ENCODE measurements at places on chromosomes 2 and 18.
A peak's percentile ranks its signal among the peaks of the same experiment; 100 is the strongest.

- H3K36me3 ChIP-seq = no peaks in the 10 kb centered on the region
- H3K27ac ChIP-seq = no peak overlapping the region
- peaks cover 2% of the 10 kb centered on the region for H3K4me1 ChIP-seq
- DNase-seq = no peak
These were observed 830 bp downstream of the DNER start for GRCh38 chr2:229713371-229714079.

- no peak overlapping the region for H3K4me3 ChIP-seq
- H3K4me1 ChIP-seq = no peaks in the 10 kb centered on the region
- H3K36me3 ChIP-seq = no peaks in the 10 kb centered on the region
- H3K27ac ChIP-seq = no peak overlapping the region
- H3K27me3 ChIP-seq = no peaks in the 10 kb centered on the region
- no peak for DNase-seq
These were observed 6.8 kb downstream of the ESPNL start for GRCh38 chr2:238106698-238107524.

DNA sequence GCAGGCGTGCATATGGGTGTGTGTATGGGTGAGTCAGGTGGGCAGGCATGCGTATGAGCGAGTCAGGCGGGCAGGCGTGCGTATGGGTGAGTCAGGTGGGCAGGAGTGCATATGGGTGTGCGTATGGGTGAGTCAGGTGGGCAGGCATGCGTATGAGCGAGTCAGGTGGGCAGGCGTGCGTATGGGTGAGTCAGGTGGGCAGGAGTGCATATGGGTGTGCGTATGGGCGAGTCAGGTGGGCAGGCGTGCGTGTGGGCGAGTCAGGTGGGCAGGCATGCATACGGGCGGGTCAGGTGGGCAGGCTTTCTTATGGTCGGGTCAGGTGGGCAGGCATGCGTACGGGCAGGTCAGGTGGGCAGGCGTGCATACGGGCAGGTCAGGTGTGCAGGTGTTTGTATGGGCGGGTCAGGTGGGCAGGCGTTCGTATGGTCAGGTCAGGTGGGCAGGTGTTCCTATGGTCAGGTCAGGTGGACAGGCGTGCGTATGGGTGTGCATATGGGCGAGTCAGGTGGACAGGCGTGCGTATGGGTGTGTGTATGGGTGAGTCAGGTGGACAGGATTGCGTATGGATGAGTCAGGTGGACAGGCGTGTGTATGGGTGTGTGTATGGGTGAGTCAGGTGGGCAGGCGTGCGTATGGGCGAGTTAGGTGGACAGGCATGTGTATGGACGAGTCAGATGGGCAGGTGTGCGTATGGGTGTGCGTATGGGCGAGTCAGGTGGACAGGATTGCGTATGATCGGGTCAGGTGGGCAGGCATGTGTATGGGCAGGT is 28.7 kb upstream of the KLF11 start:
- no peak overlapping the region for H3K4me3 ChIP-seq
- no peaks in the 10 kb centered on the region for H3K36me3 ChIP-seq
- no peaks in the 10 kb centered on the region for H3K27me3 ChIP-seq

DNA sequence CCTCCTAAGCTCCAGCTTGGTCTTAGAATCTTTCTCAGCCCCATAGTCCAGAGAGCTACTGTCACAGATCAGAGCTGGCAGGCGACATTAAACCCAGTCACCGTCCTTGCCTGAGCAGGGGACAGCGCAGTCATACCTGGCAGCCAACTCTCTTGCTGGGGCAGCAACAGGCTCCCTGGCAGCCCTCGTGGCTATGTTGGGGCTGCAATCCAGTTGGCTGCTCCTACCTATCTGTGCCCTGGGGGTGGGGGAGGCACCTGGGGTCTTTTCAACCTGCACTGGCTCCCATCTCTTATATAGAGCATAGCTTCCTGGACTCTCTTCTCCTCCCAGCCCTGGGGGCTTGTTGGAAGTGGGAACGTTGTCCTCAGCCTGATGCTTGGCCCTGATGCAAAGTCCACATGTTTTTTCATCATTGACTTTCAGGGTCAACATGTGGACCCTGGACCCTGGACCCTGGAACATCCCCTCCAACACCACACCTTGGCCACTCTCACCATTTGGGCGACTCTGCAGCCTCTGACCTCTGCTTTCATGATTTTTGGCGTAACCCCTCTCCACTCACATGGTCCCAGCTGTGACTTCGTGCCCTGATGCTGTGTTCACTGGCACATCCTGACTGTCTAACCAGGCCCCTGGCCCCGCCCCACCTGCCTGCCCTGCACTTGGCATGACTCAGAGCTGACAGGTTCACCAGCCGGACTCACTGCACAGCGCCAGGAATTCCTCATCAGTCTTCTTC is 45.6 kb downstream of the ATOH8 start:
- no peaks in the 10 kb centered on the region for H3K36me3 ChIP-seq
- no peak for DNase-seq
- no peak overlapping the region for H3K27ac ChIP-seq
- H3K4me3 ChIP-seq = no peak overlapping the region
- H3K4me1 ChIP-seq = no peaks in the 10 kb centered on the region

GRCh38 chr2:195737511-195738325 is 80.7 kb downstream of the SLC39A10 start:
- H3K27me3 ChIP-seq = no peaks in the 10 kb centered on the region
- no peak overlapping the region for H3K4me3 ChIP-seq
- H3K4me1 ChIP-seq = no peaks in the 10 kb centered on the region
- no peak for DNase-seq

DNA sequence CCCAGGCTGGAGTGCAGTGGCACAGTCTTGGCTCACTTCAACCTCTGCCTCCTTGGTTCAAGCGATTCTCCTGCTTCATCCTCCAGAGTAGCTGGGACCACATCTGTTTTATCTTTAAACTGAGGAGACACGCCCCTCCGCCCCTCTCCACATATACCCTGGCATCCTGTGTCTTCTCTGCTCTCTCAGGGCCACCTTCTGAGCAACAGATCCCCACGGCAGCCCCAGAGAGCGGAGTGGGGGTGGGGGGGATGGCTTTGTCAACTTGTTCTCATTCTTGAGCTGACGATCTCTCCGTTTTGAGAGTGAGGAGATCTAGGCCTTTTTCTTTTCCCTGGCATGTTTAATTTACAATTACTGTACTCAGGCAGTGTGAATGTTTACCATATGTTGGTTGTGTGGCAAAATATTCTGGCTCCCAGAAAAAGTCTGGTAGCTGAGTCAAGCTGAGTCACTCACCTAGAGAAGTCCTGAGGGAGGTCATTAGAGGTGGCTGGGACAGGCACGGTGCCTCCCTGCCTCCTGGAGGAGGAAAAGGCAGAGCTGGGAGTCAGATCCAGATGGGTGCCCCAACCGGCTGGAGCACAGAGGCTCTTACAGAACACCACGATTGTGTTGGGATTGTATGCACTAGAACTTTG is 19.5 kb upstream of the ID2 start:
- no peak overlapping the region for H3K4me3 ChIP-seq
- H3K27me3 ChIP-seq = peaks cover 2% of the 10 kb centered on the region
- no peak overlapping the region for H3K27ac ChIP-seq
- H3K4me1 ChIP-seq = no peaks in the 10 kb centered on the region

- no peak overlapping the region for H3K27ac ChIP-seq
- no peaks in the 10 kb centered on the region for H3K36me3 ChIP-seq
- no peak for DNase-seq
- H3K4me3 ChIP-seq = no peak overlapping the region
- no peaks in the 10 kb centered on the region for H3K4me1 ChIP-seq
These were observed 8.3 kb downstream of the EFR3B start for GRCh38 chr2:25050128-25050527.

- no peaks in the 10 kb centered on the region for H3K4me1 ChIP-seq
- H3K36me3 ChIP-seq = no peaks in the 10 kb centered on the region
- no peaks in the 10 kb centered on the region for H3K27me3 ChIP-seq
- DNase-seq = no peak
- H3K27ac ChIP-seq = no peak overlapping the region
These were observed 9.3 kb upstream of the CD226 start for GRCh38 chr18:69956665-69957620.

- no peaks in the 10 kb centered on the region for H3K4me1 ChIP-seq
- no peak overlapping the region for H3K27ac ChIP-seq
- H3K4me3 ChIP-seq = no peak overlapping the region
- H3K36me3 ChIP-seq = no peaks in the 10 kb centered on the region
- no peak for DNase-seq
- no peaks in the 10 kb centered on the region for H3K27me3 ChIP-seq
These were observed 141.0 kb downstream of the UXS1 start for GRCh38 chr2:106053116-106053515.

DNA sequence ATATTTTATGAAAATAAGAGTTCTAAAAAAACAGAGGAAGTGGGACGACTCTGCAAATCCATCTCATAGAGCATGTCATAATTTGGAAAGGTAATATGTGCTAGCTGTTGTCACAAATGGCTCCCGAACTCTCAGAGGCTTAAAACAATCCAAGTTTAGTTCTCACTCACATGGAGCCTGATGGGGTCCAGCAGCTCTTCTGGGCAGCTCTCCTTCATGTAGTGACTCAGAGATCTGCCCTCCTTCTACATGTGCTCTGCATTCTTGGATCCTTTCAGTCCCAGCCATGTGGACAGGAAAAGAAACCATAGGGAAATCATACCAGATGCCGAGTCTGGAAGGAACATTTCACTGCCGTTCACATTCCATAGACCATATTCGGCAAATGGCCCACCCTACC is 180.1 kb upstream of the APCDD1 start:
- H3K4me3 ChIP-seq = no peak overlapping the region
- no peak for DNase-seq
- no peak overlapping the region for H3K27ac ChIP-seq
- no peaks in the 10 kb centered on the region for H3K4me1 ChIP-seq
- no peaks in the 10 kb centered on the region for H3K27me3 ChIP-seq

DNA sequence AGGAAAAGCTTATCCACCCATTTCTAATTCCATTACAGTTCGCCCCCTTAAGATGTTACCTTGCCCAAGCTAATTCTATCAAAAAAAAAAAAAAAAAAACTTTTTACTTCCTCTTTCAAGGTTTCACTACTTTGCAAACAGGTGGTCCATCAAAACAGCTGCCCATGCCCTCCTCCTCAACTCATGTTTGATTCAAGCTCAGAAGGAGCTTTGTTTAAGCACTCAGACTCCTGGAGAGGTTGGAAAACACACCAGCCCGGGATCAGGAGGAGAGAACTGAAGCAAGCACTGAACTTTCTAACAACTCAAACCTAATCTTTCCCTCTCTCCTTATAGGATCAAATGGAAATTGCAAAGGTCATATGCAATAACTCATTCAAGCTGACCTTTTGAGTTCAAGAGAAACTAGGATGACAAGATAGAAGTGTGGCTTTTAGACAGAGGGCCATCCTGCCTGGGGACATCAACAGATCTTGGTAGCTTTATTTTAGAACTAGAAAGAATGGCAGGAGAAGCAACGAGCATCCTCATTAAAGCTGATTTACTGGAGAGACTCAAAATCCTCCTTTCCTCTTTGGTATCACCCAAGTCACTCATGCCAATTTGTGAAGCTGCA is 28.3 kb upstream of the FZD7 start:
- no peak for DNase-seq
- H3K27ac ChIP-seq = no peak overlapping the region
- H3K36me3 ChIP-seq = no peaks in the 10 kb centered on the region

DNA sequence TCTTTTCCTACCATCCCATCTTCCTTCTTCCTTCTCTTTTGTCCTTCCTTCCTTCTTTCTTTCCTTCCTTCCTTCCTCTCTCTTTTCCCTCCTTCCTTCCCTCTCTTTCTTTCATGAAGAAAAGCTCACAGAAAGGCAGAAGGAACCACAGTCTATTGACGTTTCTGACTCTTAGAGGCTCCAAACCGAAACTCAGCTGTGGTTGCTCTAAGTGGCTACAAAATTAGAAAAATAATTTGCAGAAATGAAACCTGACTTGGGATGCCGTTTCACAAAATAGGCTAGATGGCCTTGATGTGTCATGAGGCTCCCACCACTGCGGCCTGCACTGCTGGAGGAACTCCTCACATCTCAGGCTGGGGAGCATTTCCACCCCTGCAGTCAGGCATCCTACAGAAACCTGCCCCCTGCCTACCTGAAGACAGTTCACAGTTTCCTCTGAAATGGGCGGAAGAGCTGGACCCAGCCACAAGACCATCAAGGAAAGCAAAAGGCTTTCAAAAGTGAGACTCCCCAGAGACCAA is 165.6 kb downstream of the SMAD7 start:
- no peak overlapping the region for H3K4me3 ChIP-seq
- H3K27ac ChIP-seq = no peak overlapping the region
- no peak for DNase-seq

GRCh38 chr2:28956415-28956826 is 24.7 kb upstream of the TOGARAM2 start:
- peak; percentile 51 for DNase-seq
- no peaks in the 10 kb centered on the region for H3K36me3 ChIP-seq
- no peaks in the 10 kb centered on the region for H3K27me3 ChIP-seq
- H3K4me1 ChIP-seq = peaks cover 9% of the 10 kb centered on the region
- no peak overlapping the region for H3K4me3 ChIP-seq
- H3K27ac ChIP-seq = no peak overlapping the region

- H3K27ac ChIP-seq = no peak overlapping the region
- no peaks in the 10 kb centered on the region for H3K27me3 ChIP-seq
- H3K4me3 ChIP-seq = no peak overlapping the region
- DNase-seq = no peak
- no peaks in the 10 kb centered on the region for H3K4me1 ChIP-seq
These were observed 14.3 kb upstream of the SLC25A52 start for GRCh38 chr18:31774962-31775361.

DNA sequence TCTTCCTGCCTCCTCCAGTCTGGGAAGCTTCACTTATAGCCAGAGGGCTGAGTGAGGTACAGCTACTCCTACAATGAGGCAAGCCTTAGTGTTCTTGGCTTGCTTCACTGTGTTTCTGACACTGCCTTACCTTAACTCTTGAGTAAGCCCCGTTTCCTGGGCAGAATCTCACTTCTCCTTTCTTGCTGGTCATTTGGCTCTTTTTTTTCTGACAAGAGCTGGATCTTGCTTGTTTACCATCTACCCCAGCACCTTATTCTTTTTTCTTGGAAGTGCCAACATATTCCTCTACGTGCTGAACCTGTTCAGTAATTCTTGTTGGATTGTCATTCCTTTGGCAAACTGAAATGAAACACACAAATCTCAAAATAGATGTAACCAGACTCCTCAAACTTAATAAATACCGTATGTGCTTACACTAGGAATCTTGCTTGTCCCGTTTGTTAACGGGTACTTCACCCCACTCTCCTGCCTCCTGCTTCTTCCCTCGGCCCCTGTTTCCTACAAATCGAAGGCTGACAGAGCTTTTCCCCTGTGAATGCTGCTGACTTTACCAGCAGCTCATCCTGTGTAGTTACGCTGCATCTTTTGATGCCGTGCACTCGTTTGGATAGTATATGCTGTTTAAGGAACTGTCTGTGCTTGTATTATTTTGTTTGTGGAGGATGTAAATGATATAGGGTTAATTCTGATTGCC is 132.2 kb downstream of the FMNL2 start:
- DNase-seq = peak; percentile 23
- H3K36me3 ChIP-seq = no peaks in the 10 kb centered on the region
- peaks cover 18% of the 10 kb centered on the region for H3K4me1 ChIP-seq
- no peak overlapping the region for H3K27ac ChIP-seq
- no peaks in the 10 kb centered on the region for H3K27me3 ChIP-seq

- H3K36me3 ChIP-seq = no peaks in the 10 kb centered on the region
- DNase-seq = no peak
- no peak overlapping the region for H3K4me3 ChIP-seq
- no peaks in the 10 kb centered on the region for H3K4me1 ChIP-seq
- H3K27me3 ChIP-seq = no peaks in the 10 kb centered on the region
- no peak overlapping the region for H3K27ac ChIP-seq
These were observed 290.2 kb downstream of the OSR1 start for GRCh38 chr2:19068206-19068605.

Data from H1 (cell line).